Activated gamma-delta T cell (primary cell): ENCODE measurements at places on chromosomes 2 and 18.

- DNase-seq: no peak
Measured at GRCh38 chr18:24922491-24922890, 429.5 kb downstream of the ZNF521 start.

DNA sequence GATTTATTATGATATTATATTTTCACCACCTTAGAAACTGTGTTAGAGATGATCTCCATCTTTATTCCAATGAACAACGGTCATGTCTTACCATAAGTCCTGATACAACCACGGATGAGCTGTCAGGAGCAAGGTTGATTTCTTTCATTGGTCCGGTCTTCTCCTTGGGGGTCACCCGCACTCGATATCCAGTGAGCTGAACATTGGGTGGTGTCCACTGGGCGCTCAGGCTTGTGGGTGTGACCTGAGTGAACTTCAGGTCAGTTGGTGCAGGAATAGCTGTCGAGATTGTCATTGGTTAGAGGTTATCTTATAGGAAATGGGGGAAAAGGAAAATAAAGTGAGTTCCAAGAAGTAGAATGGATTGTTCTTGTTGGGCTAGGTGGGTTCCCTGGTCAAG, 56.8 kb downstream of the FN1 start:
- no peak for DNase-seq

- no peak for DNase-seq
Measured at GRCh38 chr2:20533993-20534622, 87.2 kb downstream of the RHOB start.

GRCh38 chr2:198417836-198418235, 613.4 kb downstream of the PLCL1 start:
- no peak for DNase-seq

DNA sequence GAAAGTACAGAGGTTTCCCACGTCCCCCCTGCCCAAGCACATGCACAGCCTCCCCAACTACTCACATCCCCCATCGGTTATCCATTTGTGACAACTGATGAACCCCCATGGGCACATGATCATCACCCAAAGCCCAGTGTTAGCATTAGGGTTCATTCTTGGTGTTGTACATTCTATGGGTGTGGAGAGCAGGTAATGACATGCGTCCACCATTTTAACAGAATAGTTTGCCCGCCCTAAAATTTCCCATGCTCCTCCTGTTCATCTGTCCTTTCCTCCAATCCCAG, 74.3 kb downstream of the LONRF2 start:
- no peak for DNase-seq

DNA sequence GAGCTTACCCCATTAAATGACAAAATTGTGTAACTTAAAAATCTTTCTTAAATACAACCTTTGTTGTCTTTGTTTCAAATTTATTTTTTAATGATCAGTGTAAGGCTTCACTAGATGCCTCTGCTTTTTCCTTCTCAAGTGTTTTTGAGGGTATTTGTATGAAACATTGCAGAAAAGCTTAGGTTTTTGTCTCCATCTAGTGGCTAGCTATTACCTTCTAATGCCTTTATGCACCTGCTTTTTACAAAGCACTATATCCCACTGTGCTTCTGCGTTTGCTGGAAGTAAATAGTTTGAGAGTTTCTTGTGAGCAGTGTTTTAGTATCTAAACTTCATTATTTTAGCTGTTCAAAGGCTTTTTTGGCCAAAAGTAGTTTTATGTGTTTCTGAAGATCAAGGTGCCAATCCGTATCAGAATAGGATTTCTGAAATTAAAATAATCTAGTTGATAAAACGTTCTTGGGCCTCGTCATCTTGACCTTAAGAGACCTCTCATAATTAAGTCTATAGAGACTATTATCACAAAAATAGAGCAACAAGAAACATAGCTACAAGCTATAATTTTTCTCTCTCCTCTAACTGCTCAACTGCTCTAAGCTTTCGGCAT, 47.0 kb downstream of the IWS1 start:
- no peak for DNase-seq

DNA sequence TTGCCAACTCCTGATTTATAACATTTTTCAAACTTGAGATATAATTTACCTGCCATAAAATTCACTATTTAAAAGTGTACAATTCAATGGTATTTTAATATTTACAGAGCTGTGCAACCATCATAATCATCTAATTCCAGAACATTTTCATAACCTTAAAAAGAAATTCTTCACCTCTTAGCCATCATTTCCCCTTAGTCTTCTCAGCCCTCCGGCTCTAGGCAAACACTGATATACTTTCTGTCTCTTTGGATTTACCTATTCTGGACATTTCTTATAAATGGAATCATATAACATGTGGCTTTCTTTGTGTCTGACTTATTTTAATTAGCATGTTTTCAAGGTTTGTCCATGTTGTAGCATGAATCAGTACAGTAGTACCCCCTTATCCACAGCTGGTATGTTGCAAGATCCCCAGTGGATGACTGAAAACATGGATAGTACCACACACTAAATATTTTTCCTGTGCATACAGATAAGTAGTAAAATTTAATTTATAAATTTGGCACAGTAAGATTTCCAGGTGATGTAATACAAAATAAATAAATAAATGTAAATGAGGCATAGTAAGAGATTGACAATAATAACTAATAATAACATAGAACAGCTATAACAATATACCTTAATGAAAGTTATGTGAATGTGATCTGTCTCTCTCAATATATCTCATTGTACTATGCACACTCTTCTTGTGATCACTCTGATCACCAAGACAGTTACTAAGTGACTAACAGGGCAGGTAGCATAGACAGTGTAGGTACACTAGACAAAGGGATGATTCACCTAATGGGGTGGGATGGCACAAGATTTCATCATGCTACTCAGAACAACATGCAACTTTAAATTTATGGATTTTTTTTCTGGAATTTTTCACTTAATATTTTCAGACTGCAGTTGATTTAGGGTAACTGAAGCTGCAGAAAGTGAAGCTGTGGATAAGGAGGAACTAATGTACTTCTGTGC, 73.1 kb downstream of the RAB3GAP1 start:
- no peak for DNase-seq

DNA sequence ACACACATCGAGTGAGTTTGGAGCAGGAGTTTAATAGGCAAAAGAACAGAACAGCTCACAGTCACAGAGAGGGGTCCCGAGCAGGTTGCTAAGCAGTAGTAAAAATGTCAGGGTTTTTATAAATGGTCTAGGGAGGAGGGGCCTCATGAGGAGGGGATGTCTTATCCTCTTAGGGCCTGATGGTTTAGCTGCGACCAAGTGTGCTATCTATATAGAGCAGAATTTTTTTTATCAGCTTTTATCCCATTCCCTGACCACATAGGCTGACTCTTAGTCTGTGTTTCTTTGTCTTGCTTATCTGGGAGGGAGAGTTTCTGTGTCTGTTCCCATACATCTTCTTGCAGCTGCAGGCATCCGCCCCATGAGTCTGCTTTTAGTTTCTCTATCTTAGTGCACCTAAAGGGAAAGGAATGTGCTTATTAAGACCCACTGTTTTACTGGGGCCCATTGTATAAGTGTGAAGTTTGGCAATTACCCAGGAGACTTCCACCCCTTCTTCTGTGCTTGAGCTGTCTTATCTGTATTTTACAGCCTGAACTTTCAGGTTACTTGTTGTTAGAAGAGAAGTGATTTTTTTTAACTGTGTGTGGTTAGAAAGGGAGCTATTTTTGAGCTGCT, 30.4 kb upstream of the GMCL1 start:
- no peak for DNase-seq

DNA sequence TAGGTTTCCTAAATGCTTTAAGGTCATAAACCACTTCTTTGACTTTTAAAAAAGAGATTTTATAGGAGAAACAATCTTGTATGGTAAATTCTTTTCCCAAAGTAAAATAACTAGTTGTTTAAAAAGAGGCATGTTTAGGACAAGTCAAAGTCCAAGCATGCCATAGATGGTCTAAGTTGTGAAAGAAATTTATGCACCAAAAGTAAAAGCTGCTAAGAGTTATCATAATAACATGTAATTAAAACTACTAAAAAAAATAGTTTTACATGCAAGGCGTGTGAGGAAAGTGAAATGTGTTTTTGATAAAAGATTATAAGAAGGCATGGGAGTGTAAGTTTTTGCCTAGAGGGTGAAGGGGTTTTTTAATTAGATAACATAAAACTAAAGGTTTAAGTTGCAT, 22.5 kb downstream of the FAM210A start:
- no peak for DNase-seq

GRCh38 chr18:8962192-8962779, 140.2 kb upstream of the NDUFV2 start:
- no peak for DNase-seq

- no peak for DNase-seq
Measured at GRCh38 chr2:124025171-124025580, at the start of gene CNTNAP5. Gene CNTNAP5 (plus strand): TSS chr2:124025287. CDS start chr2:124025651, 364 bp downstream.

DNA sequence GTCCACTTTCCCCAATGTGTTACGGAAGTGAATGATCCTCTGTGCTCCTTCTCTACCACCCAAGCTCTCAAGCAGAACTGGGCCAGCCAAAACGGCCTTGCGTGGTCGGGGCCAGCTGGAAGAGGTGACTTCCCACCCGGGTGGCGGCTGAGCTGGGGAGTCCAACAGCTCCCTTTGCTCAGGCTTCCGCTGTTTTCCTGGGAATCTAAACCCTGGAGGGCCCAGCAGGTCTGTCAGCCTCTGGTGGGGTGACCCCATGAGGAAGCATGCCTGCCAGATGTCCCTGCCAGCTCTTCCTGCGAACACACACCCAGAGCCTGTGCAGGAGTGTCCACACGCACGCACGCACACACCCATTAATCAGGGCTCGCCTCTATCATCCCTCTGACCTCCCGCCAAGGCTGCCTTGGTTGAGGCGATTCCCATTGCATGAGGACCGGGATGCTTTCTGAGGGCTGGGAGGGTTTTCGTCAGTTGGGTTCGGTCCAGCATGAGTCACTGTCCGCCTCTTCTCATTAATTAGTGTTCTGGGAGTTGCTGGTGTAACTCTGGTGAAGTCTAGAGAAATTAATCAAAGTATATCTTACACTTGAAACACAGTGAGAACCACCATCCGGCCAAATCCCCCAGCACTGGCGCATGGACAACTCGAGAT, 90.6 kb downstream of the TWIST2 start:
- no peak for DNase-seq

- no peak for DNase-seq
Measured at GRCh38 chr2:41912776-41913175, 135.0 kb upstream of the PKDCC start.

- DNase-seq: no peak
Measured at GRCh38 chr18:11669271-11669947, 19.7 kb upstream of the GNAL start.

- no peak for DNase-seq
Measured at GRCh38 chr2:209277444-209277843, 146.4 kb upstream of the MAP2 start.

DNA sequence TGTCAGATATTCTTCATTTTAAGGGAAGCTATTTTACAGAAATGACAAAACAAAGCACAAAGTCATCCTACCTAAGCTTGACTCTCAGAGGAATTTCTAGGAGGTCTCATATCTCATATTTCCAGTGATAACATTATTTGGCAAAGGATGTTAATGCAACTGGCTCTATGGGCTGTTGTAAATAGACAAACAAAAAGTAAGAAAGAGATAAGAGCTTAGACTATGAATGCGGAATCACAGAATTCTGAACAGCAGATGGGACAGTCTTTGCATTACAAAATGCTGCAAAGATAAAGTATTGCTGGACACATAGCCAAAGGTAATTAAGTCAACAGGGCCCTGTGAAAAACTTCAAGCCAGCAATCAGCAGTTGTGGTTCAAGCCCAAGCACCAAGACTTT, 23.9 kb downstream of the PIAS2 start:
- no peak for DNase-seq

GRCh38 chr18:79917853-79918614, 33.4 kb downstream of the SLC66A2 start:
- no peak for DNase-seq

DNA sequence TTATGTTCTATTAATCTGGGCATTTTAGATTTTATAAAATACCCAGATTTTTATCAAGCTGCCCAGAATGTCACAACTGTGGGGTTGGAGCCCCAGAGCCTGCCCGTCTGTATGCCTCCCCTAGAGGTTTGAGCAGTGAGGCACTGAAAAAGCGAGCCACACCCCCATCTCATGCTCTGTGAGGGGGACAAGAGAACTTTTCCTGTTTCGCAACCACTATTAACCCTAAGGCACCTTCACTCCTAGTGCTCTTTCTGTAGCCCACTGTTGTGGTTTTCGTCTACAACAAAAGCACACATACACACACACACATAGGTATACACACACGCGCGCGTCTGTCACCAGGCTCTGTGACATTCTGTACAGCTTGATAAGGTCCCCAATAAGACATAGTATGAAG, 38.0 kb downstream of the DCDC2C start:
- DNase-seq: no peak

GRCh38 chr18:58335821-58336220, 291.8 kb downstream of the NEDD4L start:
- no peak for DNase-seq

GRCh38 chr18:10432781-10433180, 21.7 kb upstream of the APCDD1 start:
- DNase-seq: no peak

DNA sequence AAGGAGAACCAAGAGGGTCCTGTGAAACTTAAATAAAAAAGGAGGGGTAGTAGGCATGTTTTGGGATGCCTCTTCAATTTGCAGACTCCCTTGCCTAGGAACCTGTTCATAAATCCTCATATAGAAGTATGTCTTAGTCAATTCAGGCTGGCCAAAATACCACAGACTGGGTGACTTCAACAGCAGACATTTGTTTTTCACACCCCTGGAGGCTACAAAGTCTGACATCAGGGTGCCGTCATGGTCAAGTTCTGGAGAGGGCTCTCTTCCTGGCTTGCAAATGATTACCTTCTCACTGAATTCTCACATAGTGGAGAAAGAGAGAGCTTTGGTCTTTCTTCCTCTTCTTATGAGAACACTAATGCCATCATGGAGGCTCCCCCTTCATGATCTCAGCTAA, 4.1 kb upstream of the TCF4 start:
- DNase-seq: no peak

DNA sequence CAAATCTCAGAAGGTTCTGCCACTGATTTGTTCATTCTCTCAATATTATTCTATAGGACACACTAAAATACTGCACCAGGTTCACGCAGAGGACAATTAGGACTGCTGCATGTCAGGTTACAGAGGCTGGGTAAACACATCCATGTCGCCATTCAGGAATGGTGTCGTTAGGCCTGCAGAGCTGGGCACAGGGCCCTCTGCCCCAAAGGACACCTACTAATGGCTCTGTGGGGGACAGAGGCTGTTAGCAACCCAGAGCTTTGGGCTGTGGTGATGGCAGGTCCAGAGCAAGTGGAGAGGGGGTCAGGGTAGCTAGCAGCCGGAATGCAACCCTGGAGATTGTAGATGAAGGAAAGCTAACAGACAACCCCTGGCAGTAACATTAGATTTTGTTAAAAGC, 115.9 kb downstream of the TTC32 start:
- DNase-seq: no peak
